Stimulated activated CD4-positive, alpha-beta T cell treated with anti-CD3 and anti-CD28 coated beads, Interleukin-12 subunit alpha, Interleukin-12 subunit beta, amount 100 ng/mL, for 24 hours (primary cell): ENCODE measurements at places on chromosomes 13 and 19.

DNA sequence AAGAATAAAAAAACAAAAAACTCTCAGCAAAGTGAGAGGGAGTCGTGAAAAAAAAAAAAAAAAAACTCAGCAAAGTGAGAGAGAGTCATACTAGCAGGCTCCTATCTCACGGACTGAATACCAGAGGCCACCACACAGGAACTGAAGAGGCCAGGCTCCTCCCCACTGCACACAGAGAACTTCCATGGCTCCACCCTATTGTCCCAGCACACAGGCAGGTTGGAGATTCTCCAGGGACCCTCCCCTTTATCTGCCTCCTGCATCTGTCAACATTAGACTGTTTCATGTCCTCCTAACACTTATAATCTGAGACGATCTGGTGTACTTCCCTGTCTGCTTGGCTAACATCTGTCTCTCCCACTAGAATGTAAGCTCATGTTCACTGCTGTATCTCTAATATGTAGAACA, 37.0 kb upstream of the FARP1 start:
- DNase-seq = no peak

- DNase-seq = no peak
These were observed 56.6 kb downstream of the COL4A1 start for GRCh38 chr13:110250258-110250891.

- DNase-seq = no peak
These were observed 11.2 kb downstream of the FBN3 start for GRCh38 chr19:8138201-8138600.

DNA sequence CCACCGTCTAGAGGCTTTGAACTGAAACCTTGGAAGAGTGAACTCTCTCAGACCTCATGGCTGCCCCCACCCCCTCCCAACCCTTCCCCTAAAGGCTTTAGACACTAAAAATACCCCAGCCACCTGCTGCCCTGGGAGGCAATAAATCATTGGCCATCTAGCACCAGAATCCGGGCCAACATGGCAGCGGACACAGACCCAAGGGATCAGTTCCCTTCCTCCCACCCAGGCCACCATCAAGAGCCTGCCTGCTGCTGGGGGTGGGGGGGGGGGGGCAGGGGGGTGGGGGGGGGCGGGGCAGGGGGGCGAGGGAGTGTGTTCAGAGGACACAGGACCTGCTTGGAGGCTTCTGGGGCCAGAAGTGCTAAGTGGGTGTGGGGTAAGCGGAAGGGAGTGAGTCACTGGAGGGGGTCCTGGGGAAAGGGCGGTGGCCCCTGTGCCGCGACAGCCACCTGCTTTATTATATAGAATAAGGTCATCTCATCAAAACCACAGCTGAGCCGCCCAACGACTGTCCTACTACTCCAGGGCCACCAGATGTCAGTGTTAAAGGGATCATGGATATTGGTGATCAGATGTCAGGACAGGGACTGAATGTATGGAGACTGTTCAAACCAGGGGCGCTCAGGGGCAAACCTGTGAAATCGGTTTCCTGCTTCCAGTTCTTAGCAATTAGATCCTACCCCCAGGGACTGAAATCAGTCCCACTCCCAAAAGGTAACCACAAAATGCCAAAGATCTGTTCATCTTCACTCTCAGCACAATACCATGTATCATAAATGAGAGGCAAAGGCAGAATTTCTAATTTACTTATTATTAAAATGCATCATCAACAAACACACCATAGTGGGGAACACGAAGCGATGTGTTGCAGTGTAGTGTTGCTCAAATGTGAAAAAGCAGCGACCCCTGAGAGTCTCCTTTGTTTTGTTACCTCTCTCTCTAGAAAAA, 24.3 kb downstream of the ARL11 start:
- no peak for DNase-seq
